ENCODE measurements at places on chromosomes 7 and 10. TPM values are rescaled to one million over a fixed set of nuclear protein-coding genes. Genes with fewer than 3 reads are reported as not detected.
A peak's percentile ranks its signal among the peaks of the same experiment; 100 is the strongest.

DNA sequence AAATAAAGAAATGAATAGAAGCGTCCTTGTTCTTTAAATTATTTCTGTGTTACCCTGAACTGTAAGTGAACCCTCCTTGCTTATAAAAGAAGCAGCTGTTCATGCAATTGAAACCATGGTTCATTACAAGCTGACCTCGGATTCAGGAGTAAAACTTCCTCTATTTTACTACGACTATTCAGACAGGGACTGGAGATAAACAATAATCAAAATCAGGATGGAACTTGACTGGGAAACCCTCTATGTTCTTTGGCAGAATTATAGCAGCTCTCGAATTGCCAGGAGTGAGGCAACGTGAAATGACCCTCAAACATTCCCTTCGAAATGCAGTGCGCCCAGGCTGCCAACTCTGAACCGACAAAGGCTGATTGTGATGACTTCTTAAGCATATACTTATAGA lies 172.1 kb downstream of the CYP26A1 start:
- no peak for ATAC-seq

GRCh38 chr7:76011442-76011861 lies 17.1 kb upstream of the TMEM120A start:
- ATAC-seq: no peak

TAS2R4 gene
- 1.3 TPM for total RNA-seq

- peak; percentile 24 for ATAC-seq
These were observed 32.9 kb upstream of the CUX1 start for GRCh38 chr7:101784292-101785127.

NPC1L1 gene
- 0.32 TPM for total RNA-seq

- peak; percentile 52 for ATAC-seq
These were observed at the start of gene PRKAG2 for GRCh38 chr7:151876899-151877777. PRKAG2 (minus strand) TSS chr7:151877115; CDS start chr7:151876620, 495 bp downstream.

STEAP4 gene
- total RNA-seq: not detected

DNA sequence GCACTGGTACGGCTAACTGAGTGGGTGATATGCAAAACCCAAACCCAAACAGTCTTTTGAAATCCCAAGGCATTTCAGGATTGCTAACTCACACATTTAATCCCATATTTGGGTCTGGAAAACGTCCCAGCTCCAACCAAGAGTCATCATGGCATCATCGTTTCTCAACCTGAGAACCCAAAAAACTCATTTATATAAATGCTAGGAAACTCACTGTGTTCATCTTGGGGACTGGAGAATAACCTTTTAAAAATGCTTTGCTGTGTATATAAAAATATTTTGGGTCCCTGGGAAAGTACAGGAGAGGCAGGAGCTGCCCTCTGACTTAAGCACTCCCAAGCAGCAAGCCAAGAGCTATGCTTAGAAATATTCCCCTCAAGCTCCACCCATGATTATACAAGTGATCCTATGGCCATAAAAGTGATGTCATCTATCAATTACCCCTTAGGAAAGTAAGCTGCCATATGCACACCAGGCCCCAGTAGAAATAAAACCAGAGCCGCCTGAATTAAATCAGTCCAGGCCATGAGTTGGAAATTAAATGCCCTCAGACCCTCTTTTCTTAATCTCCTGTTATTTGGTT lies 352.1 kb downstream of the FRMD4A start:
- ATAC-seq: no peak

NUB1 gene
- total RNA-seq: 36.9 TPM

- ATAC-seq: no peak
These were observed 12.5 kb upstream of the DAGLB start for GRCh38 chr7:6460303-6460702.

DNA sequence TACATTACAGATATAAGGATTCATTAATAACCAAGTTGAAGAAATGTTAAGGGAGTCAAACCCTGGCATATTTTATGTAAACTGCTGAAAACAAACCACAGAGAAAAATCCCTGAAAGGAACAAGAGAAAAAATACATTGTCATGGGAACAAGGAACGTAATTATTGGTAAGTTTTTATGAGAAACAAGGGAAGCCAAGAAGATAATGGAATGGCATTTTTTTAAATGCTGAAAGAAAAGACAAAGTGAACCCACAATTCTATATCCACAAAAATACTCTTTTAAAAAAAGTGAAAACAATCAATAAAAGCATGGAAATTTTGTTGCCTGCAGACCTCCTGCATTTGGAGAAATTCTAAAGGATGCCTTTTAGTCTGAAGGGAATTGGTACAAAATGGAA lies 136.4 kb downstream of the CD36 start:
- ATAC-seq: no peak

DNA sequence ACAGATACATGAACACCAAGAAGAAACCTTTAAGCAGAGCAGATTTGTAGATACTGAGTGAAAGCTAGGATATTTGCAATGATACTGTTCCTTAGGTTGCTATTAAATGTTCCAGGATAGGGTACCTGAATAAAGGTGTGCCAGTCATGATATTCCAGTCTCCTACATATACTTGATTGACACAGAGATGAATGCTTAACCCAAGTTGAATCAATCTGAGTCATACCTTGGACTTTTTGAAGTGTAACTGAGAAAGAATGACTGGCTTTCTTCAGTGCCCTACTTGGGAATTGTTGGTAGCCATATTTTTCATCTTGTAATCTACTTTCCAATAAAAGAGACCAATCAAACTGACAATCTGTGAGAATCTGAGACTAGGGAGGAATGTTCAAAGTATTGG lies 805.7 kb upstream of the GHITM start:
- ATAC-seq: no peak

- ATAC-seq: no peak
These were observed 56.0 kb upstream of the PIK3CG start for GRCh38 chr7:106808967-106809635.

GRCh38 chr10:42949287-42949686 lies 127.6 kb upstream of the RET start:
- ATAC-seq: no peak

GRCh38 chr7:41096917-41097316 lies 606.0 kb downstream of the INHBA start:
- no peak for ATAC-seq

GRCh38 chr10:91091780-91092179 lies 128.7 kb upstream of the PCGF5 start:
- no peak for ATAC-seq

TUBB8 gene
- total RNA-seq: not detected

DNA sequence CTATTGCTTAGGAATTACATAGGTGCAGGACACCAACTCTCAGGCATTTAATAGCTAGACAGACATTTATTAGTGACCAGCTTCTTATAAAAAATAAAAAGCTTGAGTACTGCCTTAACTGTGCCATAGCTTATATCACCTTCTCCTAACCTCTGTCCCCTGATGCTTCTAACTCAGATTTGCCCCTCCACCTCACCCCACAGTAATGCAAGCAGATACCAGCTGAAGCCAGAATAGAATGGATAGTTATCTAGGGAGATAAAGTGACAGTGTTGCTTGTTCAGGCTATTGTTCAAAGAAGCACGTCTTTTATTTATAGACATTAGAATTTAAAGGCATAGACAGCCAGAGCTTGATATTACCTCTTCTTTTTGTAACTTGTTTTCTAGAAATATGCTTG lies 99.6 kb upstream of the GLCCI1 start:
- no peak for ATAC-seq

DNA sequence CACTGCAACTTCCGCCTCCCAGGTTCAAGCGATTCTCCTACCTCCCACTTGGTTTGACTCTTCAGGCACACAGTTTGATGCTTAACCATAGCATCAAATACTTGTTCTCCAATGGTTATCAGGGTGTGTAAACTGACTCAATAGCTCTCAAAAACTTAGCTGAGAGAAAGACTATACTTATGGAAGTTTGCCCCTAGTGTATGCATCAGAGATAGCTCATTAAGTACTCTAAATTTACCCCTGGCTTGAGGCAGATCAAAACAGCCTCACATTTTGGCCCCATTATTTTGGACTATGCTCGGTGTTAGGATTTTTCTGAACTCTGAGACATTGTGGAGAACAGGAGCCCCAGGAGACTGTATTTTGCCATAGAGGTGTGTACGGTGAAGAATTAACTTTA lies 40.8 kb upstream of the SLC35B4 start:
- ATAC-seq: no peak

DNA sequence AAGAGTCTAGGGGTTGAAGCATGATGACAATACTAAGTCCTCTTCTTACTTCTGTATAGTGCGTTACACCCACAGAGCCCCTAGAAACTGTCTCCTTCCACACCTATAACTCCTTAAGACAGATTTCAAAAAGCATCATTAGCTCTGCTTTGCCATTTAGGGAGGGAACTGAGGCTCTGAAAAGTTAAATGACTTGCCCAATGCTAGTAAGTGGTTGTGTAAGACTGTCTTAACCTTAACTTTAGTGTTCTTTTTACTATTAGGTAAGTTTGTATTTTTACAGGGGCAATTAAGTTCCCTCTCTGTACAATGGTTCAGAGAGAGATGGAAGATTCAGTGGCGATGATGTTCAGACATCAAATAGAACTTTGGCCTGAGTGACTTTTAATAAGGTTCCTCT lies 72.7 kb upstream of the ASAH2 start:
- no peak for ATAC-seq

DNA sequence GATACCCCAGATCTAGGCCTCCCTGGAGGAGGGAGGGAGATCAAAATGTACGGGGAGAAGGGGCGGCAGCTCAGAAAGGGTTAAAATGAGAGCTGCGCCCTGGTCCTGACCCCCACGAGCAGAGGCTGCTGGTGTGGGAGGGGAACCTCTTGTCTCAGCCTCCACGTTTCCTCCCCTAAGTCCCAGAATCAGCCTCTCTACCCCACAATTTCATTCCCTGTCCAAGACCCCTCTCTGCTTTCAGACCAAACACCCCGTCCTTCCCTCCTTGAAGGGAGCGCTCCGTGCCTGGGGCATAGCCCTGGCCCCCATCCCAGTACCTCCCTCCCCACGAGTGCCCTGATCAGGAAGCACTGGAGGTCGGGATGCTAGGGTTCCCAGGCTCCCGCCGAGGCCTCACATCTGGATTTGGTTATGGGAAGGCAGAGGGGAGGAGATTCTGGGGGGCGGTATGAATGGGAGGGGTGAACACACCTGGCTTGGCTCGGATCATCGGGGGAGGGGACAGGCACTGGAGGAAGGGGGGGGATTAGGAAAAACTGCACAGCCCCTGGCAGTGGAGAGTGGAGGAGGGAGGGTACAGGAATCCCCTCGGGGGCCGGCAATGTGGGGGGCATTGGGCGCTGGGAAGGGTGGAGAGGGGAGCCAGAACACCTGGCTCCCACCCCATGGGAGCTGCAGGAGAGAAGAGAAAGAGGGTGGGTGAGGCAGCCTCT lies 2.7 kb downstream of the EPHB4 start:
- ATAC-seq: no peak

- no peak for ATAC-seq
These were observed 79.9 kb downstream of the ZMIZ1 start for GRCh38 chr10:79148452-79149344.

VWDE gene
- total RNA-seq: 10.5 TPM

SCIN gene
- 0.29 TPM for total RNA-seq

HDAC9 gene
- 1.4 TPM for total RNA-seq

GRCh38 chr10:30763918-30764317 lies 134.4 kb upstream of the LYZL2 start:
- no peak for ATAC-seq

HOXA1 gene
- not detected for total RNA-seq

DNA sequence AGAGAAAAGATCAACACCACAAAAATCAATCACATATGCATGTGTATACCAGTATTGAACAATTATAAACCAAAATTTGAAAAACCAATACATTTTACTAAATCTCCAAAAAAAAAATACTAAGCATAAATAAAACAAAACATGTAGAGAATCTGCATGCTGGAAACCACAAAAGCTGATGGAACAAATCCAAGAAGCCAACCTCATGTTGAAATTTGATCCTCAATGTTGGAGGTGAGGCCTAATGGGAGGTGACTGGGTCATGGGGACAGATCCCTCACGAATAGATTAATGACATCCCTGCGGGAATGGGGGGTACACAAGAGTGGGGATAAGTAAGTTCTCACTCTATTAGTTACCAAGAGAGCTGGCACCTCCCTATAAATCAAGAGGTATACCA lies 82.5 kb downstream of the OAT start:
- no peak for ATAC-seq

GRCh38 chr7:129553899-129554461 lies 51.6 kb downstream of the SMKR1 start:
- peak; percentile 93 for ATAC-seq

DNA sequence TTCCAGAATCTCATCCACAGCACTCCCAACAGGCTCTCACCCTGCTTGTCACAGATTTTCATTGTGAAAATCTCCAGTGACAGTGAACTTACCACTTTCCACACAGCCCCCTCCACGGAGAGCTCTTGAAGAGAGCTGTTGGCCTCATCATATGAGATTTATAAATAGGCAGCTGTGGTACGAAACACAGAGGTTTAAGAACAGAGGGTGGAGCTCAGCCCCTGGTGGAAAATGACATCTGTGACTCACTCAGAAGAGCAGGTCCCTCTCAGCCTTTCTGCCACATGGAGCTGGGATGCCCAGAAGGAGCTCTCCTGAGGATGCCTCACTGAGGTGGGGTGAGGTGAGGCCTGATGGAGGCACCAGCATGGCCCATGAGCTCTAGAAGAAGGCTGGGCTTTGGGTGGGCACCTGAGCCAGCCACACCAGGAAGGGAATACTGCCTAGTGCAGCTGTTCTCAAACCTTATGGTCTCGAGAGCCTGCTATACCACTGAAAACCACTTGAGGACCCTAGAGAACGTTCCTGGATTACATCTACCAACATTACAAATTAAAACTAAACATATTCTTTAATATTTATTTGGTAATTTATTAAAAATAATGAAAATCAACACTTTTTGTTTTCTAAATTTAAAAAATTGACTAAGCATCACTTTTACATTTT lies 25.8 kb upstream of the EEPD1 start:
- no peak for ATAC-seq

- ATAC-seq: peak; percentile 72
These were observed 5.6 kb upstream of the MEST start for GRCh38 chr7:130486114-130486953.

GRCh38 chr10:69810097-69810496 lies 8.4 kb downstream of the COL13A1 start:
- no peak for ATAC-seq

DNA sequence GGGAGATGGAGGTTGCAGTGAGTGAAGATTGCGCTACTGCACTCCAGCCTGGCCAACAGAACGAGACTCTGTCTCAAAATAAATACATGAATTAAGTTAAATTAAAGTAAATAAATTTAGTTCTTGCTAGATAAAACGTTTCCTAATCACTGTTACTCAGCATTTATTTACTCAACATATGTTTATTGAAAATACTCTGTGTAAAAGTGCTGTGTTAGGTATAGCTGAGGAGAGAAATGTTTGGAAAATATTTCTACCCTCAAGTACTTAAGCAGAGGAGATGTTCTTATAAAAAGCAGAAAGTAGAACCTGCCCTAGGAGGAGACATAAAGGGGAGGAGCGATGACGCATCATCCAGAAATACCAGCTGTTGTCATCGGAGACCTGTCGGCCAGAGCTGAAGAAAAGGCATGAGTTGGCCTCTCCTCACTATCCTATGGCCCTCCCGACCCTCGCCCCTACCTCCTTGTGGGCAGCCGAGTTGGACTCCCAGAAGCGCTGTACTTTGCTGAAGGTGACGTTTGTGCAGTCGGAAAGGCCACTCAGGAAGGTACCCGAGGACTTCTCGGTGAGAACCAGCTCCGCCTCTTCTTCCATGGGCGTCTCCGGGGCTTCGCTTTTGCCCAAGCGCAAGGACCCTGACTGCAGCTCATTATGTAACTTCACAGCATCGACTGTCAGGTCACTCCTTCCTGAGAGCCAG lies 1.1 kb downstream of the RRP12 start:
- peak; percentile 31 for ATAC-seq

CALCR gene
- total RNA-seq: not detected

Data from activated T-helper 17 cell treated with anti-CD3 and anti-CD28 coated beads, Interleukin-2, amount 50 U/mL, for 72 hours (primary cell).